Activated gamma-delta T cell (primary cell): ENCODE measurements at places on chromosomes 7 and 10.

DNA sequence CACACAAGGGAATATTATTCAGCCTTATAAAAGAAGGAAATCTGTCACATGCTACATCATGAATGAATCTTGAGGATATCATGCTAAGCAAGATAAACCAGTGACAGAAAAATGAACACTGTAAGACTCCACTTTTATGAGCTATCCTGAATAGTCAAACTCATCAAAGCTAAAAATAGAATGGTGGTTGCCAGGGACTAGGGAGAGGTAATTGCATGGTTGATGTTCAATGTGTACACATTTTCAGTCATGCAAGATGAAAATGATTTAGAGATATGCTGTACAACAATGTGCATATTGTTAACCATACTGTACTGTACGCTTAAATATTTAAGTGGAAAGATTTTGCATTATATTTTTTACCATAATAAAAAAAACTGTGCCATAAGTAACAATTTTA lies 1349.1 kb downstream of the XPNPEP1 start:
- no peak for DNase-seq

GRCh38 chr7:98165827-98166667 lies 45.2 kb upstream of the BHLHA15 start:
- DNase-seq = no peak

DNA sequence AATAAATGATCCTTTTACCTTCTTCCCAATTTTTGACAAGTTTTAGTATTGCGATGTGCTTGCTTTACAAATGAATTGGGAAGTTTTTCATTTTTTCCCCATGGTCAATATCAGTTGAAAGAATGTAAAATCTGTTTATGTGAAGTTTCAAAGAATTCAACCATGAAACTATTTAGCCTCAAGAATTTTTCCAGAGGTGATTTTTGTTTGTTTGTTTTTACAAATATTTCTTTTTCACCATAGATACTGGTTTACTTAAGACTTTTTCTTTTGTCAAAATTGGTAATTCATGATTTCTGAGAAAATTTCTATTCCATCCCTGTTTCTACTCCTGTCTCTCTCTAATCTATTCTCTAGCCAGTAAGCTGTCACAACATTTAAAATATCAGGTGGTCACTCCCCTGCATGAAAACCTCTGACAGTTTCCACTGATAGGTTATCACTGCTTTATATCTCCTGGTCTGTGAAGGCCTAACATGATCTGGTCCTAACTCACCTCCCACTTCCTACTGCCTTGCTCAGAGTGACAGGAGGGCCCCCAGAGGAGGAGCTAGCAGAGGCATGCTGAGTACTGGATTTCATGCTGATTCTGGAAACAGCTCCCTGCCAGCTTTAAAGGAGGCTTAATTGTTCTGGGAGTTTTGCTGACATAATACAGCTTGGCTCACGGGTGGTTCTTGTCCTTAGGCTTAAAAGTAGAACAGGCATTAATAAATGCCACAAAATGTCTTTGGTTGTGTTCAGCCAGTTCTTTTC lies 7.6 kb upstream of the ARMS2 start:
- no peak for DNase-seq

GRCh38 chr7:88169717-88170320 lies 50.0 kb downstream of the SRI start:
- no peak for DNase-seq

GRCh38 chr10:103635580-103635979 lies 142.1 kb downstream of the NEURL1 start:
- DNase-seq = no peak

GRCh38 chr7:3995187-3995586 lies 686.9 kb upstream of the FOXK1 start:
- no peak for DNase-seq

DNA sequence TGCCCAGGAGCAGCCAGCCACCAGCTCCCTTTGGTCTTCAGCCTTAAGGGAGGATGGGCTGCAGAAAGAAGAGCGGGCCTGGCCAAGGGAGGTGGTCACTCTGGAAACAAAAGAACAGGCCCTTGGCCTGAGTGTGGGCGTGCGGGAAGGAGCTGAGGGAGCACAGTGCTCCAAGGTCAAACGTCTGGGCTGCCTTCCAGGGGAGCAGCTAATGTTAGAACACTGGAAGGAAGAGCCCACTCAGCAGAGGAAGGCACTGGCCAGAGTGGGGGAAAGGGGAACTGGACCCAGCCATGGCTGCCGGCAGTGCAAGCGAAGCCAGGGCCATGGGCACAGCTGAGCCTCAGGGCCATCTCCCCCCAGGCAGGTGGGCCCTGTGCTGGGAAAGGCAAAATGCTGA lies 42.7 kb downstream of the FAM53B start:
- DNase-seq = no peak

DNA sequence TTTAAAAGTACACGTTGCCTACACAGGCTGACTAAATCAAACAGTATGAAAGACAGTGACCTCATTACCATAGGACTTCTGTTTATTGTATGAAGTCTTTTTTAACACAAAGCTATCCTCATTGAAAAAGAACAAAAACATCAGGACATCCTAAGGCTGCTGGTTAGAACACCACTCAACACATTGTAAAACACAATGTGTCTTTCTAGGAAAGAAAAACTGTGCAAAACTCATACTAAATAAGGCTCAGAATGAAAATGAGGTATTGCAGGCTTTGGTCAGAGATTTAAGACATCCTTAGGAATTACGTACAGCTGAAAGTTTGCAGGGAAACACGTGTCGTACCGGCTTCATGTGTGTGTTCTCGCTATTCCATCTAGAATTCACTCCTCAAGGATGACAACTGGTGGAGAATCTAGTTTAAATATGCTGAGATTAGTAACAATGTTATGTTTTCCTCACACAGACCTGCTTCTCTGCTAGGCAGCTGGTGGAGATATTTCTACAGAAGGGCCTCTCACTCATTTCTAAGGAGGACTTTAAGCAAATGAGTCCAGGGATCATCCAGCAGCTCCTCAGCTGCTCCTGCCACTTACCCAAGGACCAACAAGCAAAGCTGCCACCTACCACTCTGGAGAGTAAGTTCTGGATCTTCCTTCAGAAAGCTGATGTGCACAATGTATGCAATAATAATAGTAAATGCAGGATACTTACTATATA lies 29.3 kb downstream of the SLC39A12 start:
- no peak for DNase-seq

GRCh38 chr10:122264436-122264835 lies 6.7 kb upstream of the BTBD16 start:
- DNase-seq = no peak

GRCh38 chr10:132172091-132173066 lies 14.4 kb upstream of the DPYSL4 start:
- DNase-seq = no peak

DNA sequence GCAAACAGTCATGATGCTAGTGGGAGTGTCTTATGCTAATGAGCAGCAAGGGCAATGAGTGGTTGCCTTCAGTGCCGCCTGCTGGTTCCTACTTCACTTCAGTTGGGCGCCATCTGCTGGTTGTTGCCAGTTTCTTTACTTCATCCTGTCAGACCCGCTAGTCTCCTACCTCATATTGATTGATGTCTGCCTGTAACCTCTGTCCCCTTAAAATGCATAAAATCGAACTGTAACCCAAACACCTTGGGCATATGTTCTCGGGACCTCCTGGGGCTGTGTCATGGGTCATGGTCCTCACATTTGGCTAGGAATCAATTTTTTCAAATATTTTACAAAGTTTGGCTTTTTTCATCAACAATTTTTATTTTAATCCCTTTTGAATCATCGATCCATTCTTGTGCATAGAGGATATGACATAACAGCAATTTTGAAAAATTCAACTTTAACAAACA lies 62.8 kb upstream of the C7orf33 start:
- DNase-seq = no peak

- DNase-seq = no peak
Observed at GRCh38 chr10:11181978-11182377, 164.3 kb downstream of the CELF2 start.

GRCh38 chr7:151077705-151078232 lies 2.8 kb downstream of the FASTK start:
- no peak for DNase-seq

- DNase-seq = no peak
Observed at GRCh38 chr10:19629567-19629966, 186.7 kb upstream of the PLXDC2 start.

- DNase-seq = no peak
Observed at GRCh38 chr7:85483177-85483576, 296.3 kb upstream of the SEMA3D start.

DNA sequence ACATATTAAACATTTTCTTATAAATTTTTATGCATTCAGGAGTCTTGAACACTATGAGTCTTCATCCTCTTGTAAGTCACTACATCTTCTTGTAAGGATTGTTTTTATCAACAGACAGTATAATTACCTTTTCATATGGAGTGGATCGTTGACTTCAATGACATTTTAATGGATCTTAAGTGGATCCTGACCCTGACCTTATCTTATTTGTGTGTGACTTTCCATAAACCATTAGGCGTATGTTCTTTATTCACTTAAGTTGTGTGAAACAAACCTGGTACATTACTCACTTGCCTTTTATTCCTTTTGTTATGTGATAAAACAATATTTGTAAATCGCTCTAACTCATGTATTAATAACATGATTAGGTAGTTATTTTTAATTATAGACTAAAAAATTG lies 18.5 kb upstream of the SEMA3C start:
- no peak for DNase-seq

DNA sequence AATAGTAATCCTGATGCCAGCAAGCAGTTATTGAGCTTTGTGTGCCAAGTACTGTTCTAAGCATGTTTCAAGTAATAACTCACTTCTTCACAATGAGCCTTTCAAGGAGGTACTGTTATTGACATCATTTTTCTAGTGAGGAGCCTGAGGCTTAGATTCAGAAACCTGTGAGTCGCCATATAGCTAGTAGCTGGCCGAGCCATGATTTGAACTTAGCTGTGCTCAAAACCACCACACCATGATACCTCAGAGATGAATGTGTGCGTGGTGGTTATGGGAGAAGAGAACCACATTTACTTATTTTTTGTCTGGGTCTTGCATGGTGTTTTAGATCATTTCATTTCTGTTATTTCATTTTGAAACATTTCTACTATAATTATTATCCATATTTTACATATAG lies 578.9 kb downstream of the AUTS2 start:
- DNase-seq = no peak

- no peak for DNase-seq
Observed at GRCh38 chr7:18157233-18157632, 129.6 kb upstream of the PRPS1L1 start.

GRCh38 chr7:86833360-86833759 lies 189.7 kb downstream of the GRM3 start:
- no peak for DNase-seq

DNA sequence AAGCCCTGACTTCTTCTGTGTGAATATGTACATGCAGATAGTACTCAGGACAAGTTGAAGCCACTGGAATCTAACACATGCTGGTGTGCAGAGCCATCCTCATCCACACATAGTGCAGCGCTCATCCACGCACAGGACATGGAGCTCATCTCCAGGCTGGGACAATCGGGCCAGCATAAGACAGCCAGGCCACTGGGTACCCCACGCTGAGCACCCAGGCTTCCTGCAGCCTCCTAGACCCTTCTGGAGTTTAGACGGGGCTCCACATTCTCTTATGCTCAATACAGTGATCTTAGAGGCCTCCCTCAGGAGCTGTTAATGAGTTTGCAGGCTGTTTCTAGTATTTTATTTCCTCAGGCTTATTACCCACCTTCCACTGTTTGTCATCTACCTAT lies 238.9 kb downstream of the TNS3 start:
- DNase-seq = no peak

DNA sequence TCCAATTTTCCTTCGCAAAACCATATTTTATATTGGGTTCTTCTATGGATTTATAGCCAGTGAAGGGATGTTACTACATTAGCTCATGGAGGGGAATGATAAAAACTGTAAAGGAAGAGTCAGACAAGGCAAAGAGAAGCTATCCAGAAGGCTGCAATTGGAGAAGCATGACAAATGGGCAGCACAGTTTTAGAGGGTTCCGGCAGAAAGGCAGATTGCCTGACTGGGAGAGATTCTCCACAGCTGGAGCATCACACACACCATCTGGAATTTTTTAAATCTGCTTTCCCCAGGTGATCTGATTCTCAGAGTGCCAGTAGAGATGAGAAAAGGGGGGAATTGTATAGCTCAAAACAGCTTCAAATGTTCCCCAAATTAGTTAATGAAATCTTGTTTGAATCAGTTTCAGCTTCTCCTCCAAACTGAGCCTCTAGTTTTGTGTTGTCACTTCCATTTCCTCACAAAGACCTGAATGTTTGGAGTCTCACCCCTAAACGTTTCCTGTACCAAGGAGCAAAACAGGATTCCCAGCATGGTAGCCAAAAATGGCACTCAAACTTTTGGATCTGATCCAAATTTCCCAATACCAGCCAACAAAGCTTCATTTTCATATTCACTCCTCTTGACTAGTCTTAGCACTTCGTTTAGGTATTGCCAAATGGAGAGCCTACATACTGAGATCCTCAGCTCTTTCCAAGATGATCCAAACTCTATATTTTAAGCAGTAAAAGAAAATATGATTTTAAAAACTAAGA lies 177.5 kb downstream of the HPSE2 start:
- DNase-seq = no peak

DNA sequence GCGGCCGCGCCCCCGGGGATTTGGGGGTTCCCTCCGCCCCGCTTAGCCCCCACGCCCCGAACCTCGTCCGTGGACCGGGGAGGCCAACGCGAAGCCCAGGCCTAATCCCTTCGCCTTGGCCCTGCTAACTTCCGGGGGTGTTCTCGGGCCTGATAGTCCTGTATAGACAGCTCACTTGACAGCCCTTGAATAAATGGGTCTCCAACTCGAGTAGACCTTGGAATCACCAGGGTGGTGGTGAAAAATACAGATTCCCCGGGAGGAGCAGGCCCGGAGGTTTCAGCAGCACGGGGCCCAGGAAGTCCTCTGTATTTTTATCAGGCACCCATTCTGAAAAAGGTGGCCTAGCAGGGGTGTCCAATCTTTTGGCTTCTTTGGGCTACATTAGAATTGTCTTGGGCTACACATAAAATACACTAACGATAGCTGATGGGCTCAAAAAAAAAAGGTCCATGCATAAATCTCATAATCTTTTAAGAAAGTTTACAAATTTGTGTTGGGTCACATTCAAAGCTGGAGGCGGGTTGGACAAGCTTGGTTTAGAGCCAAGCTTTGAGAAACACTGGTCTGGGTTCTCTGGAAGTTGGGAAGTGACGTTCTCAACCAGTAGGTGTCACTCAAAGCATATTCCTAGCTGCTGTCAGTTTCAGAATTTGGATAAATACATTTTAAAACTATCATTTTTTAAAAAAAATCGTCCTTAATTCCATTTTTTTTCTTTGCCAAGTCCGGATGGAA lies 221.7 kb downstream of the PHTF2 start:
- no peak for DNase-seq

- DNase-seq = no peak
Observed at GRCh38 chr10:49037187-49037586, 78.1 kb downstream of the VSTM4 start.

- no peak for DNase-seq
Observed at GRCh38 chr7:114656466-114656865, 241.9 kb downstream of the FOXP2 start.

DNA sequence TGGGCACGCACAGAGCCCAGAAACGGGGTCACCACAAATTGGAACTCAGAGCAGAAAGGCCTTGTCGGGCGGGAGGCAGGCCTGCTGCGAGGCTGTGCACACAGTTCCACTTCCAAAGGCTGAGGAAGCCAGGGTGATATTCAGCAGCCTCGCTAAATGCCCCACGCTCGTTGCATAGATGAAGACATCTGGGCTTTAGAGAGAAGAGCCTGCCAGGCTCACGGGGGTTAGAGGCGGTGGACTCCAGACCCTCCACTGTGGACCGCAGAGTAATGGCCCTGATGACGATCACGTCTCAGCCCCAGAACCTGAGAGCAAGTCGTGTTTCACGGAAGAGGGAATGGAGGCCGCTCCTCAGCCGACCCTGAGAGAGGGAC lies 104.2 kb downstream of the DNAJB6 start:
- no peak for DNase-seq
